ENCODE measurements at places on chromosomes 3 and 15.

- no peak for DNase-seq
Measured at GRCh38 chr3:142993958-142994442, 7.4 kb upstream of the U2SURP start.

GRCh38 chr3:194983620-194984019 lies 287.3 kb downstream of the XXYLT1 start:
- no peak for DNase-seq

- DNase-seq: no peak
Measured at GRCh38 chr3:182913889-182914288, 66.4 kb downstream of the DCUN1D1 start.

DNA sequence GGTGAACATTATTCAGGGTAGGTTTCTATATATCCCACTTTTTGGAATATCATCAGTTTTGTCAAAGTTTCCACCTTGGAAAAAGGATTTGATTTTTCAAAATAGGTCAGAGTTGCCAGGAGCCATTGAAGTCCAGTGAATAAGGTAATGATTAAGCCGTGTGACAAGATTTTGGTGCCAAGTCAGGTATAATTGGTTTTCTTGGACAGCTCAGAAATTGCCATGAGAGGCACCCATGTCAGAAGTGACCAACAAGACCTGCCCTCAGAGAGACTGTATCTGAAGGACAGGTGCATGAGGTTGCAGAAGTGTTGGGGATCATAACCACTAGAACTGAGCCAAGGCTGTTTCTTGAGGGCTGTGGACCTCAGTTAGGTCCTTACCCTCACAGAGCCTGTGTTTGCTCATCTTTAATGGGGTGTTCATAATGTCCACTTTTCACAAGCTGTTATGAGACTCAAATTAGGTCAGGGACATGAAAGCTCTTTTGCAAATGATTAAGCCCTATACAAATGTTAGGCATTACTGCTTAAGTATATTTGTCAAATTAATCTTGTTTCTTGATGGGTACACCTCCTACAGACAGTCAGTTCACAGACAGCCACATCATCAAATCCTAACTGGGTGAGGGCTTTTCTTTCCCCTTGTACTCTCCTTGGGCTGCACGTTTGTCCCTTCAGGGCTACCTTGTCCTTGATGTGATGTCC lies 32.3 kb downstream of the CASR start:
- DNase-seq: no peak

- DNase-seq: no peak
Measured at GRCh38 chr15:63984331-63984730, 62.0 kb downstream of the DAPK2 start.

DNA sequence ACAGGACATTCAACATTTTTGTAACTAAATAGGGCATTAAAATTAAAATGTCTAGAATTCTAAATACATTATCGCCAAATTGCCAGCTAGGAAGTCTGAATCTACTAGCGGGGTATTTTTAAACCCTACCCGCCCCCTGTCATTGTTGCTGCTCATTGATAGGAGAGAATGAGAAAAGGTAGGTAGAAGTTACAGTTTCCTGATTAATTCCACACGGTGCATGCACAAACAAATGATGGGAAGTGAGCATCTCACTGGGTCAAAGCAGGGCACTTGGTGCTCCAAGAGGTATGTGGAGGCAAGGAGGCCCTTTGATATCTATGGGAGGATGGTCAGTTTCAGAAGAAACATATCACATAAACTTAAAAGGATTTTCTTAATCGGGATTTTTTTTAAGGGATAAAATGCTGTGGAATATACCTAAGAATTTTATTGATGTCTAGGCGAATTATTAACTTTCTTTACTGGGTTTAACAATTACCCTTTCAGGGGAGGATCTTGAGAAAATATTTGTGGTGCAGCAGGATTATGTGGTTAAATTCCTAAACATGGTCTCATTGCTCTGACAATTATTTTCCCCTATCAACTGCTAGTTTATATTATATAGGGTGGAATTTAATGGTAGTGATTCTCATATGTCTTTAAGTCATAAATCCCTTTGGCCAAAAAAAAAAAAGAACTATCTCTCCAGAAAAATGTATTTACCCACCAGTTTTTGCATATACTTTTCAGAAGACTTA lies 236.0 kb upstream of the GOLGA6L4 start:
- no peak for DNase-seq

GRCh38 chr3:80227216-80227615 lies 459.4 kb upstream of the ROBO1 start:
- DNase-seq: no peak

- DNase-seq: no peak
Measured at GRCh38 chr3:17258823-17259436, 374.2 kb downstream of the PLCL2 start.

Measured in stimulated activated CD4-positive, alpha-beta T cell treated with anti-CD3 and anti-CD28 coated beads, TNF-alpha, amount 100 ng/mL, for 1 hour (primary cell).